ENCODE measurements at places on chromosomes 12 and 14. TPM values are rescaled to one million over a fixed set of nuclear protein-coding genes. Genes with fewer than 3 reads are reported as not detected.

Gene ENDOU
- total RNA-seq: not detected

Gene RHEBL1
- total RNA-seq: 4.5 TPM

Gene ABCC9
- not detected for total RNA-seq

Gene NACA
- 1,154 TPM for total RNA-seq

Gene SNW1
- 122 TPM for total RNA-seq

Gene PMCH
- not detected for total RNA-seq

Gene MGAT2
- total RNA-seq: 55.0 TPM

Gene GARIN6
- total RNA-seq: not detected

Gene BDKRB2
- not detected for total RNA-seq

Gene SLC25A21
- not detected for total RNA-seq

Gene TSPAN9
- total RNA-seq: 1.4 TPM

Gene TMEM132C
- total RNA-seq: not detected

Gene NOS1
- not detected for total RNA-seq

Gene CAPZA3
- not detected for total RNA-seq

Gene FBXO21
- 33.5 TPM for total RNA-seq

Gene GLIPR1
- total RNA-seq: 7.9 TPM

Gene TAS2R10
- total RNA-seq: 0.19 TPM

Gene RNASE3
- total RNA-seq: not detected

Gene PPP4R4
- total RNA-seq: 2.8 TPM

Gene PPTC7
- 74.2 TPM for total RNA-seq

Gene DCN
- 4.0 TPM for total RNA-seq

Gene CIDEB
- total RNA-seq: 7.3 TPM

Gene HCAR2
- total RNA-seq: not detected

Gene TTC8
- total RNA-seq: 3.8 TPM
